ENCODE measurements at places on chromosomes 2 and 18. TPM values are rescaled to one million over a fixed set of nuclear protein-coding genes. Genes with fewer than 3 reads are reported as not detected.

The DUSP19 gene
- total RNA-seq, result 3.5 TPM

The SLC23A3 gene
- total RNA-seq, result 1.4 TPM

The NETO1 gene
- total RNA-seq, result 0.71 TPM

The DSG2 gene
- 50.5 TPM for total RNA-seq

- no peak for DNase-seq
These were observed 1.0 kb upstream of the ESPNL start for GRCh38 chr2:238098901-238099713.

- no peak for DNase-seq
These were observed 116.6 kb upstream of the EFEMP1 start for GRCh38 chr2:56040189-56040588.

- no peak for DNase-seq
These were observed 48.3 kb downstream of the TNS1 start for GRCh38 chr2:217954469-217954868.

DNA sequence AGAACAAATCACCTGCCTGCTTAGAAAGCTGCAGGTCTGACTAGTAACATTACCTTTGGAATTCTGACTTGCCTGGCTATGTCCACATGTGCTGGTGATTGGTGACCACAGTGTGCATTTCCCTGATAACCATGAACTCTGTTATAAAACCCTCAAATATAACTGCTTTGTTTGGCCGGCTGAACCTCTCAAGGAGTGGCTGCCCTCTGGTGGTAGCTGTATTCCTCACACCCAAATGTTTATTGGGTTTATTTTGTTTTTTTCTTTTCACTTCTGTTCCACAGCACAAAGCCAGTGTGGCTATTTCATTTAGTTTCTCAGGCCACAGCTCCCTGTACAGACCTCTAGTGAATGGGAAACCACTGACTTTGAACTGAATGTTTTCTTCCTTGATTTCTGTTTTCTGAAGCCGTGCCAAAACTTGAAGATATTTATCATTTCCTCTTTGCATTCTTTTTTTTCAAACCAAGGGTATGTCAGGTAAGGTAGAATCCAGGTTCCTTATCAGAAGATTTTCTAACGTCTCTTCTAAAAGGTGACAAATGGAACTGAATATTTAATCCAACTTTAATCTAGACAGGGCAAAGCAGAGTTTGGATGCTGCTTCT is 549.0 kb upstream of the VRK2 start:
- DNase-seq, result peak; percentile 74

DNA sequence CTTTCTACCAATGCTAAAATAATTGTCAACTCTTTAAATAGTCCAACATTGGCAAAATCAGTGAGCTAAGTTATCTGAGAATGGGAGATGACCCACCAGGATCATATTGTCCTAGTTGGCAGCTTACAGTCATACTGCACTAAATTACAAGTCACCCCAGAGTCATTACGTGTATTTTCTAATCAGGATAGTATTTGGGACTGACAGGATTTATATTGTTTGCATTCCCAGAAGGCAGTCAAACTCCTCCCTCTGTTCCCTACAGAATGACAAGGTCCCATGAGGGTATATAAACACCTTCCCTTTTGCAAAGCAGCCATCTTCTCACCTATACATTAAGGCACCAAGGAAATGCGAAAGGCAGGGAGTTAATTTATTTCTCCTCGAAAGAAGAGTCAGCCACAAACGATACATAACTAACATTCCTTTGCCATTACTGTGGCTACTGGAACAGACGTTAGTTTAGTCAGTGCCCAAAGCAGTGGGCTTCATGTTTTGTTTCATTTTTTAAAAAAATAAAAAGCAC is 125.3 kb downstream of the ANTXR1 start:
- DNase-seq, result no peak

DNA sequence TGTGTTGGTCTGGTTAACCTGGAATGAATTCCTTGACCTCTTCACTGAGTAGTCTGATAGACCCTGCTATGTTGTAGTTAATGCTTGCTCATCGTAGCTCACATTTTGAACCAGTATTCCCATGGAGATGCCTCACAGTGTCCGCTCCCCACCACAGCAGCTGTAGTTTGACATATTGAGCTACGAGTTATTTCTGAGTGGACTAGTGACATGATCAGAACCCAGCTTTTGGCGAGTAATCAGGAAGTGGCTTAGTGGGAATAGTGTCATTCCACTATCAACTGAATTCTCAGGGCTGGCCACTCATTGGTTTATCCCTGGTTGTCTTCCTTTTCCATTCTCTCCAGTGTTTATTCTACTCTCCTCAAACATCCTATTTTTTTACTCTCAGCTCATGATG is 102.7 kb downstream of the MYO1B start:
- DNase-seq, result no peak

DNA sequence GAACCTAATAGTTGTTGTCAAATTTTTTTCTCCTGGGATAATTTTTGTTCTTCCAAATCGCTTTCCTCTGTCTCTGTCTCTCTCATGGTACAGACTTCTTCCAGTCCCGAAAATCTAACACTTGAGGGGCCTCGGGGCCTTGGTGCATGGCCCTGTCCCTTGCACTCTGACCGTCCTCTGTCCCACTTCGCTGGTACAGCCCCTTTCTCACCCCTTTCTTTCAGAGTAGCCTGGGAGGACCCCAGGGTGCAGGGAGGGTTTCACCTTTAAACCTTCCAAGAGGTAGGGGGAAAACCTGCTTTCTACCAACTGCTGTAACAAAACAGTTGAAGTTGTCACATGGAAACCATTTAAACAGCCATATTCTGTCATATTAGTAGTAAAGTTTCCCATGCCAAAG is 22.2 kb upstream of the FAHD2A start:
- DNase-seq, result no peak

DNA sequence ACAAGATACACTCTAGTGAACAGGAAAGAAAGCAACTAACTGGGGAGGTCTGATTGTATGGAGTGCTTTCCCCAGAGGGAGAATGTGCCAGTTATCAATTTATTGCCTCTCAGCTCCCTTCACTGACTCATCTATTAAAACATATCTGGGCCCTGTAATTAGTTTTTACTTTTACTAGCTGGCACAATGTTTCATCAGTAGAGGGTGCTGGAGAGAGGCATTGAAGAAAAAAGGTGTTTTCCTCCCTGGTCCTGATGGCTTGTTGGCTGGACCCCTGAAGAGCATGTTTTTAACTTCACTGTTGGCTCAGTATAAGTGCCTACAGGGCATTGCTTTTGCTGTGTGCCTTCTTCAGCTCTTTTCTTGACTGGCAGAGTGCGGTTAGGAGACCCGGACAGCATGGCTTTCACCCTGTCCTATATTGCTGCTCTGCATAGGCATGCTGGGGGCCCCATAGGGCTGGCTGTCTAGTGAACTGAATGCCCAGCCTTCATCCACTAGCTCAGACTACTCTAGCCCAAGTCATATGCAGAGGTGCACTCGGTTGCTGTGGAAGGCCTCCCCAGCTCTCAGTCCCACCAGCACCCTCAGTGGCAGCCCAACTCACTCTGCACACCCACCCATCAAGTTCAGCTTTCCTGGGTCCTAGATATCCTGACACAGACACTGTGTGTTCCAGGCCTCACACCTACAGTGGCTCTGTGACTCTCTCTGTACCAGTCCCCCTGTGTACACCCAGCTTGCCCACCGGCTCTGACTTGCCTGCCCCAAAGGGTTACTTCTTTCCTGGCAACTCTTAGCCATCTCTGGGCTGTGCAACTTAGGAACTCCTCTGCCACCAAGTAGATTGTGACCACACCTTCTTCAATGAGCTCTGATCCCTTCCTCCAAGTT is 62.3 kb upstream of the ACYP2 start:
- peak; percentile 15 for DNase-seq

GRCh38 chr2:136217996-136218395 is 100.0 kb upstream of the CXCR4 start:
- DNase-seq, result no peak

GRCh38 chr2:213101692-213102460 is 49.5 kb downstream of the IKZF2 start:
- no peak for DNase-seq

DNA sequence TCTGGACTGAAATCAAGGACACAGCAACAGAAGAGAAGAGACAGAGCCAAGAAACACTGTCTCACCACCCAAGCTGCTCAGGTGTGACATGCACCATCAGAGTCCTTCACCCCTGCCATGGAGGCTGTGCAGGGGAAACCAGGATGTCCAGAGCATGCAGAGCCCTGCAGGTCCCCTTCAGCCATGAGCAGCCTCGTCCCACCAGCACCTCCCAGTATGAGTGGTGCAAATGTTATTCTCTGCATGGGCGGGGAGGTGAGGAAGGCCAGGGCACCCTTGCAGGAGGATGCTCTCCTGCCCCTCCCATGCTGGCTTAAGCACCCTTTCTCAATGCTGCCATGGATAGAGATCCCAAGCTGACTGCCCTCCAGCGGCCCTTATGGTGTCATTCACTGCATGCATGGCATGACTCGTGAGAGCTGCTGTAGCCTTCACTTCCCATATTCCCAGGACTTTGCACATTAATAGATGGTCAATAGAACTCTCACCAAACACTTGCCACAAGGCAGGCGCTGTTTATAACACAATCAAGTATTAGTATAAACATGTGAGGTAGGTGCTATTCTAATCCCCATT is 171.0 kb downstream of the ANAPC1 start:
- peak; percentile 0 for DNase-seq

- no peak for DNase-seq
These were observed 115.6 kb downstream of the LPIN1 start for GRCh38 chr2:11862049-11862448.

- no peak for DNase-seq
These were observed 1407.4 kb downstream of the SUCLG1 start for GRCh38 chr2:83051538-83052170.

Data from neural progenitor cell (in vitro differentiated cells).